Right renal cortex interstitium (tissue), 3 donors: ENCODE measurements at places on chromosomes 13 and 19. TPM values are rescaled to one million over a fixed set of nuclear protein-coding genes. Genes with fewer than 3 reads are reported as not detected.

GRCh38 chr19:4578552-4579248, 19.2 kb upstream of the SEMA6B start:
- no peak for DNase-seq

GRCh38 chr13:67557118-67557517, 327.0 kb upstream of the PCDH9 start:
- DNase-seq = no peak

- DNase-seq = no peak
Observed at GRCh38 chr13:48066310-48066989, 28.5 kb downstream of the MED4 start.

DNA sequence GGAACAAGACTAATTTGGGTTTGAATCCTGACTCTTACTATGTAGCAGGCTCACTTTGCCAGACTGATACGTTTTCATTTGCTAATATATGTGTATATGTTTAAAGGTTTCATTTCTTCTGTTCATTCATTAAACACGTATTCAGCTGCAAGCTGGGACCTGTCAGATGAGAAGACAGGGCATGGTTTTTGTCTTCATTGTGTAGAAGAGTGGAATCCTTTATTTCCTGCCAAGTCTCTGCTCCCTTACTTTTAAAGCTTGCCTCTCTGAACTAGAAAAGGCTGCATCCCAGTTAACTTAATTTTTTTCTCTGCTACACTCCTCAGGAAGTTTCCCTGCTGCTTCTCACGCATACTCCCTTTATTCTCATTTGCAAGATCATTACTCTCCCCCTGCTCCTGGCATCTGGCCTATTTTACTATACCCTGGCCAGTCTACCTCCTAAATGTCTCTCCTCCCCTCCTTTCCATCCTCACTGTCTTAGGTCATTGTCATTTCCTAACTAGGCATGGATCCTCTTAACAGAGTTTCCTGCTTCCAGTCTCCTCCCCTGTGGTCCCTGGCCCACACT, 141.0 kb upstream of the TMTC4 start:
- DNase-seq = no peak

- no peak for DNase-seq
Observed at GRCh38 chr19:1452802-1453524, 3.0 kb downstream of the APC2 start.

DNA sequence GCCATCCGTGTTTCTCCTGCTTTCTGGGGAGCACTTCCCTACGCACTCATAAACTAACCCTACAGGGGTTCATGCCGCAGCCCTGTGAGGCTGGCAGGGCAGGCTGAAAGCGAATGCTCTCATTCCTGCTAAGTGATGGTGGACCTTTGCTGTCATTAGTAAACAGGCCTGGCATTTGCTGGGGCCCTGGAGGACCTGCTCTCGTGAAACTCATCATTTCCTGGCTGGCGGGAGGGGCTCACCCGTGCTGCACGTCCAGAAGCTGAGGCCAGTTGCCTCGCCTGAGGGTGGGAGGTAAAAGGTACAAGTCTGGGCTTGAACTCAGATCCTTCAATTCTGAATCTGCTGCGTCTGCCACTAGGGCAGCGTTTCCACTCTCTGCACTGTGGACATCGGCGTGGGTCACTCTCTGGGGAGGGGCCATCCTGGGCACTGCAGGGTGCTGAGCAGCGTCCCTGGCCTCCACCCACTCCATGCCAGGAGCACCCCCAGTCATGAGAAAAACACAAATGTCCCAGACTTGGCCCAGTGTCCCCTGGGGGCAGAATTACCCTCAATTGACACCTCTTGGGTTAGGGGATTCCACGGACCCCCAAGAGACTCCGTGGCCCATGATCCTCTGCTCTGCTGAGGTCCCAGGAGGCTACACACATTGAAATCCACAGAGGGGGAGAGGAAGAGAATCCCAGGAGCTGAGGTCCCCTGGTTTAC, 7.0 kb downstream of the MOB3A start:
- DNase-seq = no peak

KASH5 gene
- 0.18 TPM for polyA plus RNA-seq

PCDH9 gene
- polyA plus RNA-seq = 16.0 TPM

IGSF23 gene
- 0.97 TPM for polyA plus RNA-seq

ICAM1 gene
- polyA plus RNA-seq = 6.3 TPM
